Gastroesophageal sphincter (tissue), 4 donors: ENCODE measurements at places on chromosomes 11 and 22. TPM values are rescaled to one million over a fixed set of nuclear protein-coding genes. Genes with fewer than 3 reads are reported as not detected.

The MAPK8IP2 gene
- total RNA-seq: 2.4 TPM

The IGLL5 gene
- total RNA-seq: not detected

The ART5 gene
- not detected for total RNA-seq

The OR51B5 gene
- total RNA-seq: not detected

The PDE2A gene
- 54.2 TPM for total RNA-seq
